ENCODE measurements at places on chromosomes 5 and 9. TPM values are rescaled to one million over a fixed set of nuclear protein-coding genes. Genes with fewer than 3 reads are reported as not detected.

Gene PHF24
- not detected for total RNA-seq

Gene ZNF474
- not detected for total RNA-seq

Gene CCL27
- total RNA-seq: 0.78 TPM

Gene DDX31
- total RNA-seq: 12.7 TPM

Gene PTCH1
- total RNA-seq: 2.0 TPM

Gene OBP2B
- not detected for total RNA-seq

Gene WDR38
- not detected for total RNA-seq

Gene REEP2
- total RNA-seq: 2.0 TPM

Gene CSF2
- total RNA-seq: 14.6 TPM

Gene SPINK7
- not detected for total RNA-seq

Gene SLC30A5
- total RNA-seq: 44.7 TPM

Gene SVEP1
- total RNA-seq: 0.13 TPM

Gene SGCD
- not detected for total RNA-seq

Gene IFNW1
- total RNA-seq: not detected

Gene ANKRD31
- total RNA-seq: 0.48 TPM

Gene SPAAR
- total RNA-seq: not detected

Gene TRIM14
- 57.8 TPM for total RNA-seq

Gene ISOC1
- total RNA-seq: 24.1 TPM

Gene NDUFAF2
- total RNA-seq: 30.4 TPM

Gene SLC34A3
- not detected for total RNA-seq

Gene ANKRD33B
- total RNA-seq: 12.2 TPM

Gene DBH
- total RNA-seq: not detected

Gene GRXCR2
- total RNA-seq: not detected

Gene ACSL6
- total RNA-seq: 6.7 TPM

Gene NMUR2
- total RNA-seq: not detected

Gene CSF1R
- 2.8 TPM for total RNA-seq

Gene PLPPR1
- total RNA-seq: not detected

Gene CDKN2B
- total RNA-seq: 0.76 TPM

Gene GDA
- total RNA-seq: not detected

Gene SLC2A6
- 1.4 TPM for total RNA-seq

Gene TMEM174
- not detected for total RNA-seq

Gene GFRA3
- total RNA-seq: not detected

Gene ACTBL2
- not detected for total RNA-seq

Gene KCNV2
- total RNA-seq: not detected

Gene EFNA5
- not detected for total RNA-seq

Gene RASGRF2
- total RNA-seq: 6.8 TPM

Gene NIM1K
- 4.3 TPM for total RNA-seq

Gene GFPT2
- 0.11 TPM for total RNA-seq
